Neural crest cell (in vitro differentiated cells): ENCODE measurements at places on chromosomes 16 and 17.

GRCh38 chr16:1537763-1538289 lies 4.4 kb downstream of the TMEM204 start:
- DNase-seq, result no peak

DNA sequence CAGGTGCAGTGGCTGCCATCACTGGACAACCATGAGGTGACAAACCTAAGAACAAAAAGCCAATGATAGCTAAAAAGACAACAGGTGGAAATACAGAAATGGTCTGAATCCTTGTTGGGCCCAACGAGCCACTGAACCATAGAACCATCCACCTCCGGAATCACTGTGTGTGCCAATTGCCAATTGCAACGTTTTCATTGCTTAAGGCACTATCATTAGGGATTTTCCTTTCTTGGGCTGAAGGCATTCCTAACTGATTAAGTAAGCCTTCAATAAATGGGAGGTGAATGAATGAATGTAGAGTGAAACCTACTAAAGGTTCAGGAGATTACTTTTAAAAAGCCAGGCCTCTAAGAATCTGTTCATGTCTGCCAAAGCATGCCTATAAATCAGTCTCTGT lies 3.6 kb downstream of the USP31 start:
- no peak for DNase-seq

GRCh38 chr17:73742948-73743381 lies 98.7 kb upstream of the SDK2 start:
- DNase-seq, result no peak

GRCh38 chr17:19338031-19338990 lies 24.2 kb downstream of the B9D1 start:
- peak; percentile 52 for DNase-seq

DNA sequence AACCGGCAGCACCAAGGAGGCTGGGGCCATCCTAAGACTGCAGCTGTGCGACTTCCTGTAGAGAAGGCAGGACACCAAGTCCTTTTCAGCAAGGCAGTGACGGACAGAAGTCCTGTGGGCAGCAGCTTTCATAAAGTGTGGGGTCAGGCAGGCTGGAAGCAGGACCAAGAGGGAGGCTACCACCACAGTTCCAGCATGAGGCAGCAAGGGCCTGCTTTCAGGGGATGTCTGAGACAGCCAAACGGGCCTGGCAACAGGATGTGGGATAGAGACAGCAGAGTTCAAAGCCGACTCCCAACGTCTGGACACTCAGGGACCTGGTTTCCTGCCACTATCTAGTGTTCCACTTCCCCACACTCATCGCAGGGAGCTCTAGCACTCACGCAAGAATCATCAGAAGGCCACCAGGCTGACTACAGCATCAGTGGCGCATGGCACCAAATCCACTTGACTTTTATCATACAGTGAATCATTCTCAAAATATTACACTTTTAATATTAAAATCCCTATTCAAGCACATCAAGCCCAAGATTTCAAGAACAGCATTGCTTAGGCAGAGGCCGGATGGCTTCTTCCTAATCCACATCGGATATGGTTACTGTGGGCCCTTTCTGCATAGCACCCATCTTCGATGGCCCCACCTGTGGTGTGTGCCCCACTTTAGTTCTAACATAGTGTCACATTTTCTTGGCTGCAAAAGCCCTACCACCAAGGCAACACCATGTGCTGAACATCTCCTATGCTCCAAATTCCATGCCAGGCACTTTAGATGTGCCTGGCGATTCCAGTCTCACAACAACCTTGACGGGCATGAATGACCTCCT lies 5.2 kb downstream of the USP7 start:
- no peak for DNase-seq

DNA sequence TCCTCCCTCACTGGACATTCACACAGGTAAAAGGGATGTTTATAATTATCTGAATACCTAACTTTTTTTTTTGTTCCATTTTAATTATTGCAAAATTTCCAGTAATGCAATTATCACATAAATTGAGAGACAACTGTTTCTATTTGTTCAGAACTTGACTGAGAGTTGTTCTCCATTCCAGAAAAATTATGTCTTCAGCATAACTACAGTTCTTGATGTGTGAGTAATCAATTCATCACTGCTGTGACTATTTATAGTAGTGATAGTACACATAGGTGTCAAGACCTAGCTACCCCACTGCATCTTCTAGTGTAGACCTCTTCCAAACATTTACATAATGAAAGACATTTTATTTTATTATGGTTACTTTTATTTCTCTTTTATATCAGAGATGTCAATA lies 5.8 kb upstream of the TNRC6A start:
- no peak for DNase-seq

GRCh38 chr16:53220585-53220984 lies 165.8 kb downstream of the CHD9 start:
- DNase-seq, result no peak

DNA sequence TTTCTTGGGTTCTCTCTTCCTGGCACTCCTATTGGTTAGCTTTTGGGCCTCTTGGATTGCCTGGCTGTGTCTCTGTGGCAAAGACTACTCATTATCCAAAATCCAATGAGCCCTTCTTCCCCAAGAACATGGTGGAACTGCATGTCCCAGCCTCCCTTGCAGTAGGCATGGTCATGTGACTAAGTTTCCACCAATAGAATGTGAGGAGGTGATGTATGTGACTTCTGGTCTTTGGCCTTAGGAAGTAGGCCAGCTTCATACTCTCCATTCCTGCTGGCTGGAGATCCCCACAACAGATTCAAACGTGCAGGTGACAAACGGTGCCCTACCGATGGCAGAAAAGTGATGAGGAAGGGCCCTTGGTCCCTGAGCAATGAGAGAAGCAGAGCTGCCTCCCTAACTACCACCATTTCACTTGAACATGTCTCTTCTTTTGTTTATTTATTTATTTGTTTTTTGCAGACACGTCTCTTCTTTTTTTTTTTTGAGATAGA lies 17.3 kb upstream of the SPN start:
- no peak for DNase-seq

DNA sequence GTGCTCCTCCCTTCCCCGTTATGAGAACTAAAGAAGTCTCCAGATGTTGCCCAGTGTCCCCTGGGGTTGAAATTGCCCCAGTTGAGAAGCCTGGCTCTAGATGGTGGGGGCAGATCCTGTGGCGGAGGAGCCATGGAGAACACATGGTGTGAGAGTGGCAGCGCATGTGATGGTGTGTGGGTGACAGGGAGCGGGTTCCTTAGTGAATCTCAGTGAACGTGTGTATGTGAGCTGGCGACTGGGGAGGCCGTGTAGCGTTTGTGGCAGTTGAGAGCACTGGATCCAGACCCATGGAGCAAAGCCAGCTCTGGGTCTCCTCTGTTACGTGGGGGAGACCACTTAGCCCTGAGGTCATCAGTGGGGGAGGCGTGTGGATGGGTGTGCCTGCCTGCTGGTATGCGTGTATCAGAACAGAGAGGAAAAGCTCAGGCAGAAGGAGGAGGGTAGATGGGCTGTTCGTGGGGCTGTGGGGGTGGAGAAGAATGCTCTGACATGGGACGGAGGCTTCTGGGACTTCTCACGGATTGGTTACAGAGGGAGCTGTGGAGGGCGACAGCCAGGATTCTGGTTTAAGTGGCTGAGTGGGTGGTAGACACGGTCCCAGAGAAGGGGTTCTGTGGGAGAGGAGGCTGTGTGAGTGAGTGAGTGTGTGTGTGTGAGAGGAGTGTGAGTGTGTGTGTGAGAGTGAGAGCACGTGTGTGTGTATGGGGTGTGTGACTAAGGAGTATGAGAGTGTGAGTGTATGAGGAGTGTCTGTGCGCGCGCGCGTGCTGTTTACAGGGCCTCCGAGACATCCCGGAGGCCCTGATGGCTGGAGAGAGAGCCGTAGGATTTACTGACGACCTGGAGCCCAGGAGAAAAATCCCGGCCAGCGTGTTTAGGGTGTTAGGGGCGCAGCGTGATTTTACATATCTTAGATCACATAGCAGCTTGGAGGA lies 193.8 kb downstream of the SNX29 start:
- no peak for DNase-seq

DNA sequence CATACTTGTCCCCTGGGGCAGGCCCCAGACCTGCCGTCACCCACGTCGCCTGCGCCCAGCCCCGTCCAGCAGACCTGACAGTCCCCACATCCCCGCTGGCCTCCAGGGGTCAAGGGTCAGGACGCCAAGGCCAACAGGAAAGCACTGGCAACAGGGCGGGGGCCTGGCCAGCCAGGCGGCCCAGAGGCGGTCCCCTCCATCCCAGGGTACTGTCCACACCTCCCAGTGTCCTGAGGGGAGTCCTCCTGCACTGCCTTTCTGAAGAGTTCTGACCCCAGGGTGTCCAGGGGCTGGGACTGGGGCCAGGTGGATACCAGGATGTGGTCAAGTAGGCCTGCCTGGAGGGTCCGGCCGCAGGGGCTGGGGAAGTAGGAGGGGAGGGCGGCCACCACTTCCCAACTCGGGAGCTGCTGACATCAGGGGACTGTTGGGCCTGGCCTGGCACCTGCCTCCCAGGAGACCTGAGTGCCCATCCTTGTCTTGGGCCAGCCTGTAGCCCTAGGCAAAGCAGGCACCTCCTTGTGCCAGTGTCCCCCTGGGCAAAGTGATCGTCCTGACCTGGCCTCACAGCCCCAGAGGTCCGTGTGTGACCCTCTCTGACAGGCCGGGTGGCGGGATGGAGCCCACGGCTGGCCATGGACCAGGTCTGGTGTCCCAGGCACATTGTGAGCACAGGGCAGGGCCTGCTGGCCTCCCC lies 6.7 kb upstream of the AXIN1 start:
- no peak for DNase-seq

GRCh38 chr17:44473367-44473766 lies 29.8 kb downstream of the GPATCH8 start:
- DNase-seq, result no peak

DNA sequence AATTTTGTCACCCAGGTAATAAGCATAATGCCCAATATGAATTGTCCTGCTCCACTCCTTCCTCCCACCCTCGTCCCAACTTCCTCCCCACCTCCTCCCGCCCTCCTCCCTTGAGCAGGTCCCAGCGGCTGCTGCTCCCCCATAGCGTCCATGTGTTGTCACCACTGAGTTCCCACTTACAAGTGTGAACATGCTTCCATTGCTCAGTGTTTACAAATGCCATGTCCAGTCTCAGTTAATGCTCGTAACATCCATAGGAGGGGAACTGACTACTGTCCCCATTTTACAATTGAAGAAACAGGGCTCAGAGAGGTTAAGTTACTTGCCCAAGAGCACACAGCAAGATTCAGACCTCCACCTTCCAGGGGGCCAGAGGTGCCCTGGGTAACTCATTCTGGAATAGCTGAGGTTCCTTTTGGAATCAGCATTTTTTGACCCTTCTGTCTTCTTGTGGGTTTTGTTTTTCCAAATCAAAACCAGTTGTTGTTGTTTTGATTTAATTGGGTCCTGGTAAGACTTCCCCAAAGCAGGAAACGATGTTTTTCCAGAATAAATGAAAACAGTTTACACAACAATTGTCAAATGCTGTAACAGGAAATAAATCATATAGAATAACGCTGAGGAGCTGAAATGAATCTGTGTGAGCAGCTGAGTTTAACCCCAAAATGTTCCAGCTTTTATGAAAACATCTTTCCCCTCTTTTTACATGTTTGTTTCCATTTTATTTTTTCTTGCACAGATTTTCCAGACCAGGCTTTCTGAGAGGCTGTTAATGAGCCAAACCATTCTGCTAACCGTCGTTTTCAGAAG lies 73.9 kb downstream of the ZDHHC7 start:
- no peak for DNase-seq

GRCh38 chr17:74449773-74450172 lies 16.7 kb upstream of the CD300A start:
- DNase-seq, result no peak

- DNase-seq, result no peak
These were observed 34.1 kb downstream of the TK2 start for GRCh38 chr16:66515596-66516508.

DNA sequence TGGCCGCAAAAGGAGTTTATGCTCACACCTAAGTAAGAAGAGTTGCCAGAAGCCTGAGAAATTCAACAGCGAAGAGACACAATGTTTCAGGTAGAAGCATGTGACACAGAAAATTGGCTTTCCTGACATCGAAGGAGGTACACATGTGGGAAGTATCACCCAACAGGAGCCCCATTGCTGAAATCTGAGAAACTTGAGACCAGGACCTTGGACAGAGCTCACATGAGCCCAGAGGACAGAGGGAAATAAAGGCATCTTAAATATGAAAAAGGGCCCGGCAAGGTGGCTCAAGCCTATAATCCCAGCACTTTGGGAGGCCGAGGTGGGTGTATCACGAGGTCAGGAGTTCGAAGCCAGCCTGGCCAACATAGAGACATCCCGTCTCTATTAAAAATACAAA lies 304.1 kb upstream of the C16orf82 start:
- DNase-seq, result no peak

DNA sequence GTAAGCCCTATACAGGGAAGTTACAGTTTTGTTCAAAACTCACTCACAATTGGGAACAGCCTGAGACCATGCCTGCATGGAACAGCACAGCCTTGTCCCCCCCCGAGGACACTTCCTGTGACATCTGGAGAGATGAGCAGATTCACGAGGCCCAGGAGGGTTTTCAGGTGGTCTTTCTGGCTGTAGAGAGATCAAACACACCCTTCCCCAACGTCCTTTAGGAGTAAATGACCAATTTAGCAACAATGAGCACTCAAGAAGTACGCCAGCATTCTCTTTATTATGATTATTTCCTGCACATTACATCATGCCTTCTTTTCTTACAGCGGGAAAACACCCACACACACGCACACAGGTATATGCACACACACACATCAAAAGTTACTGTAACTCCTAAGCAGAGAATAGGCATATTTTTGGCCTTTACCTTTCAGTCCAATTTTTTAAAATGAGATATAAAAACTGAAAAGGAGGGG lies 39.0 kb downstream of the ADCY9 start:
- no peak for DNase-seq

DNA sequence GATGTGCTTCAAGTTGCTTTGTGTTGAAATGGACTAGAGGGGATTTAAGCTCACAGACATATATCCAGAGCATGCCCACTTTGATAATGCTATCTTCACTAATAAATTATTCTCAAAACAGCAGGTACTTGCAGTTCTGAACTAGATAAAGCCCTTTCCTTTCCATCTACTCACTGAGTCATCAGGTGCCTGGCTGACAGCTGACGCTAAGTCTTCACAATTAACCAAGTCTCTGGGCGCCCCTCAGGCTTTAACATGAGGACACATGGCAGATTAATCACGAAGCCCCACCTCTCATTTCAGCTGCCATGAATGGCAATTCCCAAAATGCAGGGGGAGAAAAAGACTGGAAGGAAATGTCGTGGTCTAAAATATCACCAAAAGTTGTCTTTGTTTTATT lies 29.5 kb upstream of the CRISPLD2 start:
- DNase-seq, result no peak
